COLO829 (cell line): ENCODE measurements at places on chromosomes 3 and 15.

GRCh38 chr15:89723031-89723430, 28.0 kb downstream of the MESP1 start:
- DNase-seq, result no peak

- no peak for DNase-seq
These were observed 354.3 kb downstream of the FGF12 start for GRCh38 chr3:192373032-192373431.

DNA sequence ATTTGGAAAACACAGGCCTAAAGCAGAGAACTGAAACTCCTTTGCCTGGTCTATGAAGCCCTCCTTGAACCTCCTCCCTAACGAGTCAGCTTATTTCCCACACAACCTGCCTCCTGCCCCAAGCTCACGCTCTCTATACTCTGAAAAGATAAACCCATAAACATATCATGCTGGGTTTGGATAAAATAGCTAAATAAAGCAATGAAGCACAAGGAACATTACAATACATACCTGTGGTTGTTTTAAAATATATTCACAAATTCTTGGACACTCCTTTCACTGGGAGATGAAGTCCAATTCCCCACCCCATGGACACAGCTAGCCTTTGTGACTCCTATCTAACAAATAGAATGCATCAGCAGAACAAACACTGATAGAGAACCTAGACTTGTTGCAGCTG, 98.2 kb downstream of the PLCH1 start:
- no peak for DNase-seq

DNA sequence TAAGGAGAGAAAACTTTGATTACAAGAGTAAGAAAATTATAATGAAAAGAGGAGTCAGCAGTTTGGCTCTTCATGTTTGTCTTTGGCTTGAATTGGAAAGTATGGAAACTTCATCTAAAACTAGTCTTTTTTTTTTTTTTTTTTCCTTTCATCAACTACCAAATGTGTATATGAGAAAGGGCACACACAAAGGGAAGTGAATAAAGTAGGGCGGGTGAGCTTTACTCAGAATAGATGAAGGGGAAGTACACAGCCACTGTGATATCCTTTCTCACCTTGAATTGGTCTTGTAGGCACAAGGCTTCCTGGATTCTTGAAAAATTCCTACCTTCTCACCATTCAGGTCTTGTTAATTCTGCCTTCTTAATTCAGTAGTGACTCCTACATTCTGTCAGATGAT, 652.3 kb upstream of the KCNMB2 start:
- DNase-seq, result no peak

DNA sequence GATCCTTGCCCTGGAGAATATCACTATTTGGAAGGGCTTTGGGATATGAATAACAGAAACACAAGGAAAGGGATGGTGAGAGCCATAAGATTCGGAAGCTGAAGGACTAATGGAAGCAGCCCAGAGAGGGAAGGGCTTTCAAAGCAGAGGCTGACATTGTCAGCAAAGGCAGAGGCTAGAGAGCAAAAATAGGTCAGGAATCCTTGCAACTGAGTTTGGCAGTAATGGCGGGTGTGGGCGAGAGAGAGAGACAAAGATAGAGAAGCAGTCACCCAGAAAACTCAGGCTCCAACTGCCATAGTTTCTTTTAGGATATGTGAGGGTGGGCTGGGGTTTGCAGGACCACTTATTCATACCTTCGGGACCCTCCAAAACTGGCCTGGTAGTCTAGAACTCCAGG, 248.6 kb downstream of the OPA1 start:
- no peak for DNase-seq
